A549 treated with DMSO at 1 μM for 4 hours (cell line): ENCODE measurements at places on chromosomes 1 and 21. TPM values are rescaled to one million over a fixed set of nuclear protein-coding genes. Genes with fewer than 3 reads are reported as not detected.

The COL16A1 gene
- total RNA-seq: 4.2 to 7.5 TPM (median 5.3 TPM) in 5 replicates

The IL12RB2 gene
- 0.02 to 0.06 TPM in 2 of 5 replicates, not detected in the others for total RNA-seq

The CDA gene
- 30.3 to 41.5 TPM (median 34.5 TPM) in 5 replicates for total RNA-seq

The RBM11 gene
- total RNA-seq: 0.13 TPM in 1 of 5 replicates, not detected in the others

The ZNF436 gene
- 5.2 to 5.9 TPM (median 5.7 TPM) in 5 replicates for total RNA-seq

The MMEL1 gene
- 0.24 to 0.37 TPM in 2 of 5 replicates, not detected in the others for total RNA-seq

The F5 gene
- 0.07 to 0.20 TPM (median 0.09 TPM) in 5 replicates for total RNA-seq

The DNASE2B gene
- not detected in 5 replicates for total RNA-seq

The TFAP2E gene
- 0.35 to 0.77 TPM (median 0.47 TPM) in 5 replicates for total RNA-seq

The NECTIN4 gene
- 1.3 to 1.9 TPM (median 1.7 TPM) in 5 replicates for total RNA-seq

The ZFP69B gene
- 1.5 to 2.4 TPM (median 2.3 TPM) in 5 replicates for total RNA-seq

The ZNF281 gene
- total RNA-seq: 26.2 to 34.4 TPM (median 28.9 TPM) in 5 replicates

The AMPD1 gene
- total RNA-seq: not detected in 5 replicates

The CYP4B1 gene
- not detected in 5 replicates for total RNA-seq

The OR2L8 gene
- total RNA-seq: not detected in 5 replicates

The OR2L13 gene
- total RNA-seq: not detected in 5 replicates

The KCNA3 gene
- not detected in 5 replicates for total RNA-seq

The PER3 gene
- total RNA-seq: 0.72 to 1.3 TPM (median 0.92 TPM) in 5 replicates

The AXDND1 gene
- total RNA-seq: 0.24 to 0.71 TPM (median 0.43 TPM) in 5 replicates

The SH2D1B gene
- 0.03 to 0.15 TPM (median 0.11 TPM) in 5 replicates for total RNA-seq

The PSMB2 gene
- 80.4 to 107 TPM (median 106 TPM) in 5 replicates for total RNA-seq

The LRRC71 gene
- 0.11 to 0.38 TPM (median 0.16 TPM) in 4 of 5 replicates, not detected in the other for total RNA-seq

The PRRX1 gene
- 0.10 TPM in 1 of 5 replicates, not detected in the others for total RNA-seq

The SPATC1L gene
- total RNA-seq: 0.08 TPM in 2 of 5 replicates, not detected in the others

The CR1L gene
- total RNA-seq: not detected in 5 replicates
